ENCODE measurements at places on chromosomes 7 and 10. TPM values are rescaled to one million over a fixed set of nuclear protein-coding genes. Genes with fewer than 3 reads are reported as not detected.

The ABCB1 gene
- 5.1 TPM for total RNA-seq

The MARVELD1 gene
- total RNA-seq: 21.2 TPM

The LDB3 gene
- not detected for total RNA-seq

The LIPF gene
- not detected for total RNA-seq

- no peak for DNase-seq
These were observed 87.0 kb downstream of the PCGF5 start for GRCh38 chr10:91307489-91307888.

DNA sequence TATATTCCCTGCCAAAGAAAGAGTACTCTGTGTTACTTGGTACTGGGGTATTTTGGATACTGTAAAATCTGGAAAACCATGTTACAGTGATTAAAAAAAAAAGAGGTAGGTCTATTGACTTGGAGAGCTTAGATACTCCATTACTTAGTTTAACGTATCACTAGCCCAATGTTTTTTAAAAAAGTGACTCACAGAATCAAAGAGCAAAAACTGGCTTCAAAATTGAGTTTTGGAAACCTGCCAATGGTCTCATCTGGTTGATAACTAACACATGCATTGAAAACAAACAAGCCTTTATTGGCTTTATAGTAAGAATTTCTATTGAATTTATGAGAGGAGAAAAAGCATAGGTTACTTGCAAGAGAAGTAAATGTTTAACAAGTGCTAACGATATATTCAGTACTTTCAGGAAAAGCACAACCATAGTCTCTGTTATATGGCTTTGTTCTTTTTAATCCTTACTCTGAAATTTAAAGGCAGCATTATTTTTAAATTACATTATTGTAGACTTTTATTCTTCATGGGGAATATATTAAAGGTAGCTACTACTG is 563.3 kb upstream of the SORCS1 start:
- no peak for DNase-seq

DNA sequence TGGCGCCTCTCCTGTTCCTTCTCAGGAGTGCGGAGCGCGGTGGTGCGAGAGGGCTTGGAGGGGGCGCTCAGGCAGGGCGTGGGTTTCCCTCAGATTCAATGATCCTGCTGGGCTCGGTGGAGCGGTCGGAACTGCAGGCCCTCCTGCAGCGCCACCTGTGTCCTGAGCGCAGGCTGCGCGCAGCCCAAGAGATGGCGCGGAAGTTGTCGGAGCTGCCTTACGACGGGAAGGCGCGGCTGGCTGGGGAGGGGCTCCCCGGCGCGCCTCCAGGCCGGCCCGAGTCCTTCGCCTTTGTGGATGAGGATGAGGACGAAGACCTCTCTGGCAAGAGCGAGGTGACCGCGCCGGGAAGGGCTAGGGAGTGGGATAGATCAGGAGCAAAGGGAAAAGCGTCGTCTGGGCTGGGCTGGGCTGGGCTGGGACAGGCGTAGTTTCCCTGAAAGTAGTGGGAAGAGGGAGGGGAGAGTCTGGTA is 17.0 kb downstream of the FAM131B start:
- no peak for DNase-seq

GRCh38 chr10:69864321-69864720 is 62.6 kb downstream of the COL13A1 start:
- peak; percentile 60 for DNase-seq

- no peak for DNase-seq
These were observed 47.5 kb downstream of the ZNF680 start for GRCh38 chr7:64515330-64515729.

GRCh38 chr10:79409038-79409725 is 36.2 kb downstream of the ZCCHC24 start:
- DNase-seq: no peak
